ENCODE measurements at places on chromosomes 6 and 20.

DNA sequence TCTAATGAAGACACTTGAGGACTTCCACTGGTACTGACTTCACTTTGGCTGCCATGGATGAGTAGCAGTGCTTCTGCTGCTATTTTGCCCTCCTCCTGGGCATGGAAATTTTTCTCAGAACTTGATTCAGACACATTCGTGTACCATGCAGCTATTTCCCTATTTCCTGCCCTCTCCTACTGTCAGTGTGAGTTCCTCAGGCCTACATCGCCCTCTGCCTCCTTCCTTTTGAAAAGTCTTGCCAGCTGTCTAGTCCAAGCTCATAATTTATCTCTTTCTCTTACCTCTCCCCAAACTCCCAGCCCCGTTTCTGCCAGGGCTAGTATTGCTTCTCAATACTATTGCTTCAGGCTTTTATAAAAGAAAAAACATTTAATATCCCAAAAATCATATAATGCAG is 470.2 kb downstream of the ADGRB3 start:
- DNase-seq = no peak

GRCh38 chr6:96992343-96992730 is 67.8 kb downstream of the KLHL32 start:
- no peak for DNase-seq

GRCh38 chr6:158649289-158650143 is at the start of gene SYTL3:
Gene SYTL3 (plus strand): TSS chr6:158650054. CDS start chr6:158663269, 13,215 bp downstream.
- DNase-seq = peak; percentile 78

GRCh38 chr6:169324656-169325459 is 71.2 kb upstream of the THBS2 start:
- no peak for DNase-seq

GRCh38 chr6:90156861-90157260 is 139.8 kb downstream of the BACH2 start:
- DNase-seq = peak; percentile 15

GRCh38 chr6:33571637-33572316 is 8.3 kb downstream of the BAK1 start:
- DNase-seq = no peak

GRCh38 chr6:26075063-26075717 is 12.0 kb upstream of the HFE start:
- DNase-seq = no peak

- DNase-seq = no peak
Observed at GRCh38 chr20:32808438-32808837, 11.3 kb upstream of the MAPRE1 start.

DNA sequence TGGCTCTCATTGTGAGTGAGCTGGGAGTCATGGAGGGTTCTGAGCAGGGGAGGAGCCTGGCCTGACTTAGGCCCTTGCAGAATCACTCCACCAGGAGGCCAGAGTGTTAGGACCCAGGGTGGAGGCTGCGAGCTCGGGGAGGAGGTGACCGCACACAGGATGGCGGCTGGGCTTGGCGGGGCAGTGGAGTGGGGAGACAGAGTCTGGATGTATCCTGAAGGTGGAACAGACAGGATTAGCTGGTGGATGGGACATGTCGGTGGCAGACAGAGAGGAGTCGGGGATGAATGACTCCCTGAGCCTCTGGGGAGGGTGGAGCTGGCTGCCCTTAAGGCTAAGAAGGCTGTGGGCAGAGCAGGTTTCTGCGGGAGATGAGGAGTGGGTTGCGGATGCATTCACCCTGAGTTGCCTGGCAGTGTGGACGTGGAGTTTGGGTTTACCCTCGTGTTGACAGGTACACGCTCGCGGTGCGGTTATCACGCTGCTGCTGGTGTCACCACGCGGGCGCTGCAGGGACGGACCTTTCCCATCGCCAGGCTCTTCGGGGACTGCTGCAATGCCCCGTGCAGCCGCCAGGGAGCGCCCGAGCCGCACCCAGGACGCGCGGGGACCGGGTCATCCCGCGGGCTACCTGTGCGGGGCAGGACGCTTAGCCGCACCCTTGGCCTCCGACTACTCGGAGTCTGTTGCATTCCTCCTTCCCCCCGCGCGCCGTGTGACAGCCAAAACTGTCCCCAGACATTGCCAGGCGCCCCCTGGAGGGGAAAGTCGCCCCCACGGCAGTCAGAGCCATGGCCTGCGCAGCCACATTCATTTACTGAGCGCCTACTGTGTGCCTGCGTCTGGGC is 43.0 kb upstream of the PTGIS start:
- peak; percentile 68 for DNase-seq

DNA sequence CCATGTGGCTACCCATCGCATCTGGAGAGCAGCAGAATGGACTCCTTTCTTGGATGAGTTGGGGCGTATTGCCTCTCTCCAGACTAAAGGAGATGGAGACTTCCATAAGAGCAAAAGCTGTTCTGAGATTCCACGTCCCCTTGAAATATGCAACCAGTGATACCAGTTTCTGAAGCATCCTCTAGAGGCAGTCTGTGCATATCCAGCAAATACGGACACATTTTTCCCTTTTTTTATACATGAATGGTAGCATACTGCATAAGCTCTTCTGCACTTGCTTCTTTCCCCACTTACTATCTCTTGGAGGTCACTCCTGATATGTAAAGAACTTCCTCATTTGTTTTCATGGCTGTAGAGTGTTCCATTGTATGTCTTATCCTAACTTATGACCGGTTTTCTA is 34.6 kb downstream of the TAF8 start:
- no peak for DNase-seq

DNA sequence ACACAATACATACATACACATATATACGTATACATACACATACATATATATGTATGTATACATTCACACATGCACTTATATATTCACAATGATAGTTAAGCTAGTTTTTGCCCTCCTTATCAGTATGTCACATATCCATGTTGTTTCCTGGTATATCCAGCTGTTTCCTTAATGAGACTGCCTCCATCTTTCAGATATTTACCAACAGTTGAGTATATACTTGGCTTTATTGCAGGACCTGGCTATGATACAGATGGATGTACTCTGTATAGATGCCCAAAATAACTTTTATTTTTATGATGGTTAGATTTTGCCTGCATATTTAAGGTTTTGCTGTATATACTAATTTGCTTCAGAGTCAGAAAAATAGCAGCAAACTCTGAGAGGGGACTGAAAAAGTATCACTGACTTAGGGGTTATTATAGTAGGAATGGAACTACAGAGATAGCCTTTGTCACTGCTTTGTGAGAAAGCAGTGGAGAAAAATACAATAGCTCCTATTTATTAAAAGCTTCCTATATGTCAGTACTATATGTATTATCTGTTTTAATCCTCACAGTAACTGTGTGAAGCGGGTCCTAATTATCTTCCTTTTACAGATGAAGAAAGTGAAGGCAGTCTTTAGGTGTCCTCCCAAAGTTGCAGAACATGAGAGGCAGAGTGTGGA is 35.5 kb downstream of the CARMIL1 start:
- no peak for DNase-seq

DNA sequence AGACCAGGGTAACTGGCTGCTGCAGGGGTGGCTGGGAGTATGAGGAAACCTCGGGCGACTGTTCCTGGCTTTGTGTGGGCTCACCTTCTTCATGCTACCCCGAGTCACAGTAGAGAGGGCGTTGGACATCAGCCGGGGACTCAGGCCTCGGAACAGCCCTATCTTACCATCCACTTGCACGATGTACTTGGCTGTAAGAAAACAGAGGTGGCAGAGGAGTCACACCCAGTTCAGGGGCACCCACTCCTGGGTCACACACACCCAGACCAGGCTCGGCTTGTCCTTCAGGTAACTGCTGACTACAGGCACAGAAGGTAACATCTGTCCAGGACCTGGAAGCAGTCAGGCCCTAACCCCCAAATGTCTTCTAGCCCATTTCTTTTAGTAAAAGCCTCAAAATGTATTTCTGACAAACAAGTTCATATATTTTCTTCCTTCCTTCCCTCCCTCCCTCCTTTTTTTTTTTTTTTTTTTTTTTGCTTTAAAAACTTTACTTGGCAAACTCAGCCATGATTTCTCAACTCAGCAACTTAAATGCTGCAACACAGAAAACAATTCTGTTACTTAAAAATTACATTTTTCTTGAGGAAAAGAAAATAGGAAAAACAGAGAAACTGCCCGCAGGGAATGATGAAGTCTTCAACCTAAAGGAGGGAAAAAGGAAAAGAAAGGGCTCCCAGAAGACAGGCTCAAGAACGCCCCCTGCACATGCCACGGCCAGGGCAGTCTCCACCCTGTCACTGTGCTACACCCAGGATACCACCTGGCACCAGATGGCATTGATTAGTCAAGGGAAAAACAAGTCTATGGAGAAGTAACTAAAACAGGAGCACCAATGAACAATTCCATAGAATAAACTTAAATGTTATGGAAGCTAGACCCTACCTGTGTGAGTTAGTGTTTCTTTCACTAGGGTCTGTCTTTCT is 7.3 kb downstream of the MTCH1 start:
- no peak for DNase-seq

- no peak for DNase-seq
Observed at GRCh38 chr6:107066697-107067659, 39.0 kb downstream of the MTRES1 start.

GRCh38 chr20:48096957-48097890 is 311.9 kb upstream of the SULF2 start:
- DNase-seq = no peak

DNA sequence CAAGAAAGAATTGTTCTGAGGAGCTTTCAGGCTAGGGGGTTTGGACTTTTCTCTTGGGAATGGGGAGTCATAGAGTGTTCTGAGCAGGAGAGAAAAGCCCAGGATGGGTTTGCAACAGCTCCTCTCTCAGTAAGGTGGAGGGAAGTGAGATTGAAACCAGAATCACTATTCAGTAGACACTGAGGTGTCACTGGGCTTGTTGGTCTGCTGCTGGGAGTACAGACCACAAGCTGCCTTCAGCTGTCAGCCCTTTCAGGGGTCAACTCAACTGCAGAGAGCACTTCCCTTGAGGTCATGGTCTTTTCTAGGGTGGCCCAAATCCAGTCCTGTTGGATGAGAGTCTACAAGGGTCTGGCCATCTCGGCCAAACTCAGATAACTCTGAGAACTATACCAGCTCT is 12.9 kb upstream of the FOXA2 start:
- DNase-seq = no peak

DNA sequence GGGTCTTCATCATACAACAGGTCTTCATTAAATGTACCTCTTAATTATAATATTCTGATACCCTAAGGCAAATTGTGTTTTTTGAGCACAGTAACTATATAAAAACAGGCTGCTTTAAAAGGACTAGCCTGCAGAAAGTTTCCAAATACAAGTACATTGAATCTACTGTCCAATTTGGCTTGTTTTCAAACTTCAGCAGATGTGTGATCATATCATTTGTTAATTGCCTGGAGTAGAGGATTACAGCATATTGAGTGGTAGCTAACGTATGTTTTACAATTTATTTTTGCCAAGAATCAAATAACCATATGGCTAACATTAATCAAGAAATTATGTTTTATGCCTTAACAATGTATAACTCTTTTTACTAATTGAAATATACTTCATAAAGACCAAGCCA is 12.6 kb downstream of the TINAG start:
- DNase-seq = no peak
